ENCODE measurements at places on chromosomes 13 and 19.

DNA sequence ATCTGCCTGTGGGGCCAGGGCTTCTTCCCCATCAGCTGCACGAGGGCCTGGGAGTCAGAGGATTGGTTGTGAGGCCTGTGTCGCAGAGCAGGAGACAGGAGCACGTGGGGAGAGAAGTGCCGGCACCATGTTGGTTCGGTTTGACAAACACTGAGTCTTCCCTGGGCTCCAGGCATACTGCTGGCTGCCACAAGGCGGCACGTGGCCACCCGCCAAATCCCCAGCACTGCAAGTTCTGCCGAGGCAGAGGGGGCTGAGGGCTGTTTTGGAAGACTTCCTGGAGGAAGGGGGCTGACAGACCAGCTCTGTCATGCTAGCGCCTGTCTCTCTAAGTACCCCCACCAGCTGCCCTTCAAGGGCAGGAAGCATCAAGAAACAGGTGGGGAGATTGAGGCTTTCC is 9.5 kb downstream of the SHANK1 start:
- no peak for ATAC-seq

- ATAC-seq, result no peak
These were observed 1.4 kb downstream of the FBXO27 start for GRCh38 chr19:39030854-39031367.

DNA sequence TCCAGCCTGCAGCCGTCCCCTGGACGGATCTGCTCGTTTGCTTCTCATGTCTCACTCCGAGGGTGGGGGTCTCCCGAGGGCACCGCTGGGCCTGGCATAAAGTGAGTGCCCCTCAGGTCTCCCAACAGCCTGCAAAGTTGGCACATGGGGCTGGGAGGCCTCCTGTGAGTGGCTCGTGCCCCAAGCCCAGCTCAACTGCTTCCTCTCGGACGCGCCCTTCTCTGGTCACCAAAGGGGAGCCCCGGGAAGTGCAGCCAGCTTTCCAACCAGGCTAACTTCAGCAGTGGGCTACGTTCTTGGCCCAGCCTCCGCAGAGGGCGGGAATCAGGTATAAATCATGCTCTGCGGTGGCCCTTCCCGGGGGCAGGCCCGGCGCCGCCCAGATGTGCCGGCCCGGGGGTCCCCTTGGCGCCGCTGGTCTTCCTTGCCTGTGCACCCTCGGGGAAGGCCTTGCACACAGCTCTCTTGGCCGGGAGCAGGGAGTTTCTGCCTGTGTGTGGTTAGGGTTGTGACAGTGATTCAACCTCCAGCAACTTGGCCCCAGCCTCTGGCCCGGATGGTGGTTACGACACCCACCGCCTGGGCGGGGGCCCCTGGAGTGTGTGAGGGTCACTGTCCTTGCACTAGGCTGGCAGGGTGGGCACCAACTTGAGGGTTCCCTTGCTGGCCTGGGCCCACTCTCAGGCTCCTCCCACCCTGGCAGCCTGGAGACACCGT is 20.7 kb downstream of the CEBPG start:
- ATAC-seq, result no peak

DNA sequence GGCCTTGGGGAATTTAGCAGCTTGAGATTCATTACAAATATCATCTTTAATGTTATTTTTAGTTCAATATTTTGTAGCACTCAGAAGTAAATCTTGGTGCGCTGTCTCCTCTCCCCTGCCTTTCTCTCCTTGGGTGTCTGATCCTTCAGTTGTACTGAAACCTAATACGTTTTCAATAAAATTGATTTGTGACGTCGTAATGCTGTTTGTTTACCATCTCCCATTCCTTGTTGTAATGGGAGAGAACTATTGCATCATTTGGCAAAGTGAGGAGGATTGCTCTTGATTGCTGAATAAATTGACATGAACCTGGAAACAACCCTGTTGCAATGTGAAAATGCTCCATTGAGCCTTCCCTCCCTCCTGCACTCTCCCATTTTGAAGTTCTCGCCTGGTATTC is 43.2 kb upstream of the TSHZ3 start:
- ATAC-seq, result no peak

DNA sequence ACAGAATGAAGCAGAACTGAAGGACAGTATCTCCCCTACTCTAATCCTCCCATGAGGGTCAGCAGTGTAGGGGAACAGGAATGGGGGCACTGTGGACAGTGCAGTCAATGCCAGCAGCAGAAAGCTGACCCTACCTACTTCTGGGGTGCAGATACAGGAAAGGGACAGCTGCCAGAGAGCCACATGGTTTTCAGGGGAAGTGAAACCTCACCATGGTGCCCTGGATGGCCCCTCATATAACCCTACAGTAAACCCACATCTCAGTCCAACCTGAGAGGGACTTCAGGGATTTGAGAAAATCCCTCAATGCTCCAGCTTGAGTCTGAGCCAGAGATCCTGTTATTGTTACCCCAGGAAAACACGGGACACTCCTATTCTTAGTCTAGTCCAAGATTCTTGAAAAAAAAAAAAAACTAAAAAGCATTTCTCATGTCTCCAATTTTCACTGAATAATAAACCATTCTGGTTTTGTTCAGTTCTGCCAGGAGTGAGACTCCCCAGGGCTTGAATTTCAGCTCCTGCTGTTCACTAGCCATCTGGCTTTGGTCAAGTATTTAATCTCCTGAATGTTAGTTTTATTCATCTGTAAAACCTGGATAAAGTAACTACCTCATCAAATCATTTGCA is 511.6 kb upstream of the ARGLU1 start:
- no peak for ATAC-seq

DNA sequence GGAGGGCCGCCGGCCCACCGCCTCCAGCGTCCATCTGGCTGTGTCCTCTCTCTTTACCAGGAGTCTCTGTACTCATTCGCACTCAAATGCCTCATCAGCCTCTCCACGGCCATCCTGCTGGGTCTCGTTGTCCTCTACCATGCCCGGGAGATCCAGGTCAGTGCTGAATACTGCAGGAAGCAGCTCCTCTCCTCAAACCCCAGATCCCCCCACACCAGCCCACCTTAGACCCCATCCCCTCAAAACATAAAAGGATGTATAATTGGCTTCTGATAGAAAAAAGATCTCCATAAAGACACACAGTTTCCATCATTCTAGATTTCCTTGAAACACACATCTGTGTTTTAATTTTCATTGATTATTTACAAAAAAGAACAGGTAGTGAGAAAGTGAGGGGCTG is 8.1 kb downstream of the KCNN1 start:
- no peak for ATAC-seq

GRCh38 chr19:55820037-55820436 is 11.8 kb downstream of the NLRP11 start:
- ATAC-seq, result no peak

GRCh38 chr19:5889288-5889971 is 14.2 kb downstream of the NDUFA11 start:
- no peak for ATAC-seq

- no peak for ATAC-seq
These were observed 617 bp upstream of the IQCN start for GRCh38 chr19:18274781-18275356.

DNA sequence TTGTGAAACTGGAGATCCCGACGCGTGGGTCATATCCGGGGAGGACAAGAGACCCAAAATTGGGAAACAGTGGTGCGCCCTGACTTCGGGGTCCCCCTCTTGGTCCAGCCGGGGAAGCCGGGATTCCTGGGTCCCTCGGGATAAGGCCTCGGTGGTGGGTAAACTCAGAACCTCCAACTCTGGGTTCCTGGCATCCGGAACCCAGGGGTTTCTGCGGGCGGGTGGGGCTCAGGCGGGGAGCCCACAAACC is 688 bp downstream of the ZFP36 start:
- no peak for ATAC-seq

DNA sequence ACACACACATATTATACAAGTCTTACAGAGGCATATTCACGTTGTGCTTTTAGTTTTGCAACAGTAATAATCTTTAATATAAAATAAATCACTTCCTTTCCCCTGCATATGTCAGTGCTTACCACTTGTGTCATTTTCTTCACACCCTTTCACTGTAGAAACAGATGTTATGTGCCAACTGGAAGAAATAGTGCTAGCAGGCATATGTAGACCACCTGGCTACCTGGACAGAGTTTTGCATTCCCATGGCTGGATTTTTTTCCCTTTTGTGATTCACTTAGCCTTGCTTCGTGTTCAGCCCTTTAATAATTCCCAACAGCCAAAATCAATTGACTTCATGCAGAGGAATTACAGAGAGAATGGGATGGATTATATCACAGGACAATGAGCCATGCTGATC is 399.1 kb upstream of the SPRY2 start:
- ATAC-seq, result no peak

- ATAC-seq, result no peak
These were observed 766.4 kb downstream of the GPC5 start for GRCh38 chr13:92164822-92165221.

DNA sequence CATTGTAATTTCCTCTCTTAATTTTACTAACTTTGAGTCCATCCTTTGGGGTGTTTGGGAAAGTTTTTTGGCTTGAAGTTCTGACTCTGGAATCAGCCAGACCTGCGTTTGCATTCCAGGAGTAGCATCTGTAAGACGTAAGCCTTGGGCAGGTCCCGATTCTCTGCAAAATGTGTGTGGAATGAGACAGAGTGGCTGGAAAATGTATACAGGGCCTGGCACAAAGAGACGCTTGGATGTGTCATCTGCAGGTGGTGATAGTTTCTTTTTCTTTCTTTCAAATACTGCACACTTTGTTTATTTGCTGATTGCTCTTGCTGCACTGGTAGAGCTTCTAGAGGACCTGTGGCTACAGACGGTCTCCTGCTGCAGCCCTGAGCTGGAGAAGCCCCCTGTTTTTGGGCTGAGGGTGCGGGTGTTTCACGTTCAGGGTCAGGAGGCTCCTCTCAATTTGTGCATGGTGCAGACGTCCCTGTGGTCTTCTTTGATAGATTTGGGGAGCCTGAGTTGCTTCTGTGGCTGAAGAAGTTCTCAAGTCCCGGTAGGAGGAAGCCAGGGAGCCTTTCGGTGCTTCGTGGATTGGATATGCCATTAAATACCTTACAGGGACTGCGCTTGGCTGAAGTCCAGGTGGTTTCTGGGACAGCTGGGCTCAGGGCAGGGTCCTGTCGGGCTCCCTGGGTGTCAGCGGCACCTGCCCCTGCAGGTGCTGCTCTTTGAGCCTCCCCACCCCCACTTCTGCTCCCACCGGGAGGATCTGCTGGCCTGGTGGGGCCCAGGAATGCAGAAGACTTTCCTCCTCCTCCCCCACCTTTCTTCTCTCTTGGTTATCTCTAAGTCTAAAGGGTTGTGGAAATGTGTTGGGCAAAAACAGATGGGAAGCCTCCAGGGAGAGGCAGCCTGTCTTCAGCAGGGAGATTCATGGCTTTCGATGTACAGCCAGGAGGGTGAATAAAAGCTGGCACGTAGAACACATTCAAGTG is 44.0 kb upstream of the GAS6 start:
- ATAC-seq, result no peak

GRCh38 chr19:20209051-20209450 is 42.0 kb downstream of the ZNF486 start:
- no peak for ATAC-seq

- no peak for ATAC-seq
These were observed 99.6 kb upstream of the OBI1 start for GRCh38 chr13:78758549-78758948.

- ATAC-seq, result no peak
These were observed 58.8 kb downstream of the DCLK1 start for GRCh38 chr13:36072152-36072935.

DNA sequence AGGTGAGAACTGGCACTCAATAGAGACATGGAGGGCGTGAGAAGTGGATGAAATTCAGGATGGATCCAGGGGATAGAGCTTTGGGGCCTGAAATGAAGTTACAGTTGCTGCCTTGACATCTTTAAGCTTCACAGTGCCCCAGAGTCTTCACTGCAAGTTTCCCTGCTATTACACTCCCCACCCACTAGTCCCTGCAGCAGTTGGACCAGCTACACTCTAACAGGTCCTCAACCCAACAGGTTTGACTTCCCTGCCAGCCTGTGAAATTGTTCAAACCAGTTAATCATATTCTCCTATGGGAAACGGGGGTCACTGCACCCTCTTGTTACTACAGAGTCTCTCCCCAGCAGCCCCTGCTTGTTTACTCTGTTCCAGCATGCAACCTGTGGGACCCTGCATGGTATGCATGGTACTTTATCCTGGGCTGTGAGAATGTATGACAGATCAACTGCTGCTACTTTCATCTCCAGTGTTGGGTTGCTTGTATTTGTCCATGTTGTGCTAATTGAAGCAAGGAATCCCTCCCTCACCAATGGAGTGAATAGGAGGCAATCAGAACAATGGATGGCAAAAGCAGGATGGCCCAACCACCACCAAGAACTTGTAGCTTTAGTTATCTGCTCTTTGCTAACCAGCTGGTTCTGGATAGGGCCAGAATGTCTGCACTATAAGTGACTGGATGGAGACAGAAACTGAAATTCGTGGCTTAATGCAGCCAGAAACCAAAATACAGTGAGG is 314.2 kb downstream of the OLFM4 start:
- ATAC-seq, result no peak

DNA sequence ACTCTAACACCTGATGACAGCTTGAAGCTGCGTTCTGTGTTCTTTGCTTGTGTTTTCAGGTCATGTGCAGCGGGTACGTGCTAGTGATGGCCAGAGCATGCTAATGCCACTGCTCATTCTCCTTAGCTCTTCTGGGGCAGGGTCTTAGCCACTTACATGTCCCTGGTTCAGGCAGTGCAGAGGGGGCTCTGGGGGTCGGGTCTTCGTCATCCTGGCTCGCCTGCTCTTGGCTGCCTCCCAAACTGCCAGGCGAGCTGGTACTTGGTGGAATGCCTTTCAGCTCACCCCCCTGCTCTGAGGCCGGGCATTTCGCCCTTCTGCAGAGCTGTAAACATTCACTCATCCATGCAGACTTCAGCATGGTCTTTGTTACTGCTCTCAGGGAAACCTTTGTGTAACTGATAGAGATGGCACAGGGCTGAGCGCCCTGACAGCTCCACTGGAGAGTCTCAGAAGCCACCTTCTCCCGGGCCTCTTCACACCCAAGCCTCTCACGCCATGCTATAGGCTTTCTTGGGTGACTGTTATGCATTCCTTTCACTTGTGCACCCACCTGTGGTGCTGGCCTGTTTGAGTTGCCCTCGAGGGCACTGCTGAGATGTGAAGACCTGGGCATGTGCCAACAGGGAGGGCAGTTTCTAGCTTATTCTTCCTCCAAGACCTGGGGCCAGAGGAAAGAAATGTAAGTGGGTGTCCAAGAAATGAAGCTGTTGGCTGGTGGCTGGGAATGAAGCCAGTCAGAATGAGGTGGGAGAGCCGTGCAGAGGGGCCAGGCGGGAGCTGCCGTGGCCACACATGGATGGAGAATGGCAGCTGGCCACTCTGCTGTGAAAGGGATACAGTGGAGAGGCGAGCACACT is 24.4 kb downstream of the FAM124A start:
- no peak for ATAC-seq

DNA sequence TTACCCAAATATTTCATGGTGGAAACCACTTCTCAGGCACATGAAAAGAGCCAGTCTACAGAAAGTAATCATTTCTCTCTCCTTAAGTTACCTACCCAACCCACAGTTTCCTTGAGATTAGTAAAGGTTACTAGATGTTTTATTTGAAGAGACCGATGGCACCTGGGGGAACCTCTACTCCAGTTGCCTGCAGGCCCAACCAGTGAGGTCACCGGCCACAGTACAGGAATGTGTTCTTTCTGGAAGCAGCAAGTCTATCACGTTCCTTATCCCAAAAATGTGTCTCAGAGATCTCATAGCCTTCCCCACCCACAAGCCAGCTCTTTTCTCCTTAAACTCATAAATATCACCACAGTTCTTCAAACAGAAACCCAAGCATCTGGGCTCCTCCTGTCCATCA is 316.1 kb downstream of the COG6 start:
- ATAC-seq, result no peak

GRCh38 chr19:55111238-55111831 is 6.1 kb downstream of the PPP1R12C start:
- no peak for ATAC-seq

Data from activated CD4-positive, CD25-positive, alpha-beta regulatory T cell treated with anti-CD3 and anti-CD28 coated beads, Interleukin-2, amount 50 U/mL, for 24 hours (primary cell).